Hematopoietic multipotent progenitor cell treated with erythropoietin and hydrocortisone succinate and interleukin-3 and kit ligand, for 8 days (in vitro differentiated cells): ENCODE measurements at places on chromosomes 5 and 9.

DNA sequence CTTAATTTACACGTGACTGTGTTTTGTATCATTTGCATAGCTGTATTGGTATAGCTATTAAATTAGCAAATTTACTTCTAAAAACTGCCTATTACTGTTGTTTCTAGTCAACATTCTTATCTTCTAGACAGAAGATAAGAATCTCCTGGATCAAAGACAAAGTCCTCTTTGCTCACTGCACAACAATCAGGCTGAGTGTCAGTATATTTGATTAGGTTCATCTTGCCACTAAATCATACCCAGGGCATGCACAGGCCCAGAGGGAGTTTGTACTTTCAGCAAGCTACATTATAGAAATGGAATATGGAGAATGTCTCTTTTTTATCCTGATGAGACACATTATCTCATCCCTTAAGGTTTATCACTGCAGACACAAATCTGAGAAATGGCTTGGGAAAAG is 579.1 kb downstream of the SLCO4C1 start:
- no peak for DNase-seq

DNA sequence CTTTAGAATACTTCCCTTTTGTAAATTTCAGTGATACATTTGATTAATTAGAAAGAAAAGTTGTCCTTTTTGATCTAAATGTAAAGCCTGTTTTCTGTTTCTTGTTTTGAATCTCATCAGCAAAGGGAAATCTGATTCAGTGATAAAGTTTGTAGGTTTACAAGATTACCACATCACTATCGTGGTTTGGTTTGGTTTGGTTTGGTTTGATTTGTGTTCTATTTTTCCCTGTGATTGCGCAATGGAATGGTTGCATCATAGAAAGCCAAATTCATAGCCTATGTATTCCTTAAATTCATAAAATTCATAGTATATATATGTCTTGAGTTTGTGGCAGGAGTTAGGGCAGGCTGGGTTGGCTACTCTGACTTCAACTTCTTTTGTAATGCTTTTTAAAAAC is 15.2 kb downstream of the SRFBP1 start:
- no peak for DNase-seq

- DNase-seq, result no peak
These were observed 256.5 kb downstream of the SEC61B start for GRCh38 chr9:99478469-99479027.

GRCh38 chr5:119926301-119926700 is 296.9 kb downstream of the FAM170A start:
- DNase-seq, result no peak

GRCh38 chr5:172189693-172190296 is 1.8 kb upstream of the STK10 start:
- no peak for DNase-seq

- DNase-seq, result no peak
These were observed 90.2 kb upstream of the CACNA1B start for GRCh38 chr9:137787381-137787780.

- DNase-seq, result no peak
These were observed 2.0 kb downstream of the MATR3 start for GRCh38 chr5:139295346-139296057.
